ENCODE measurements at places on chromosomes 11 and 22.

- peak; percentile 90 for DNase-seq
Observed at GRCh38 chr11:19890308-19890707, 177.7 kb downstream of the NAV2 start.

- DNase-seq = peak; percentile 81
Observed at GRCh38 chr22:20783844-20784723, 10.2 kb downstream of the SERPIND1 start.

GRCh38 chr22:25202290-25202921 lies 2.7 kb downstream of the CRYBB3 start:
- peak; percentile 49 for DNase-seq

- DNase-seq = no peak
Observed at GRCh38 chr11:65942531-65942930, 2.7 kb upstream of the TSGA10IP start.

- no peak for DNase-seq
Observed at GRCh38 chr11:100203789-100204188, 483.3 kb upstream of the ARHGAP42 start.

- DNase-seq = no peak
Observed at GRCh38 chr11:130370845-130371590, 56.3 kb upstream of the ZBTB44 start.

DNA sequence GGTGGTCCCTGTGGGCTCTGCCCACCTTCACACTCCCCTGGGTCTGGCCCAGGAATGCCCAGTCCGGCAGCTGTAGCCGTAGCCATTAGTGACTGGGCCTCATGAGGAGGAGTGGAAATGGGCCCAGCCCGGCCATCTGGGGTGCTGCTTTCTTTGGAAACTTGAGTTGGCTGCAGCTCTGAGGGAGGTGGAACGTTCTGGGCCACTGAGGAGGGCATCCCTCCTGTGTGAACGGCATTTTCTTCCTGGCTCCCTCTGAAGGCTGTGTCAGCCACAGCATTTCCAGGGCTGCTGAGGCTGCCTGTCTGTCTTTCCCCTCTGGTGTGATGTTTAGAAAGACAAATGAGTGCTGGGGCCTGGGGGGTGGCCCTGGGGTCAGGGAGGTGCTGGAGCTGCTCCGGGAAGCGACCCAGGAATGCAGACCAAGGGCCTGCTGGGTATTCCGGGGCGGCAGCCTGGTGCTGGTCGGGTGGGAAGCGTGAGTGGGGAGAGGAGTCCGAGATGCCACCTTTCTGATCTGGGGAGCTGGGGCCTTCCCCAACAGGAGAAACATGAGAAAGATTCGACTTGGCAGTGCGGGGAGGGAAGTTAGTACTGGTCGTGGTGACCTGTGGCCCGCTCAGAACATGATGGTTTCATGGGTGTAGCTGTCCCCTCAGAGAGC lies 27.1 kb downstream of the PTDSS2 start:
- no peak for DNase-seq

GRCh38 chr22:38728871-38729796 lies 23.4 kb downstream of the GTPBP1 start:
- no peak for DNase-seq

GRCh38 chr11:34044664-34045485 lies 6.7 kb upstream of the CAPRIN1 start:
- DNase-seq = peak; percentile 89

DNA sequence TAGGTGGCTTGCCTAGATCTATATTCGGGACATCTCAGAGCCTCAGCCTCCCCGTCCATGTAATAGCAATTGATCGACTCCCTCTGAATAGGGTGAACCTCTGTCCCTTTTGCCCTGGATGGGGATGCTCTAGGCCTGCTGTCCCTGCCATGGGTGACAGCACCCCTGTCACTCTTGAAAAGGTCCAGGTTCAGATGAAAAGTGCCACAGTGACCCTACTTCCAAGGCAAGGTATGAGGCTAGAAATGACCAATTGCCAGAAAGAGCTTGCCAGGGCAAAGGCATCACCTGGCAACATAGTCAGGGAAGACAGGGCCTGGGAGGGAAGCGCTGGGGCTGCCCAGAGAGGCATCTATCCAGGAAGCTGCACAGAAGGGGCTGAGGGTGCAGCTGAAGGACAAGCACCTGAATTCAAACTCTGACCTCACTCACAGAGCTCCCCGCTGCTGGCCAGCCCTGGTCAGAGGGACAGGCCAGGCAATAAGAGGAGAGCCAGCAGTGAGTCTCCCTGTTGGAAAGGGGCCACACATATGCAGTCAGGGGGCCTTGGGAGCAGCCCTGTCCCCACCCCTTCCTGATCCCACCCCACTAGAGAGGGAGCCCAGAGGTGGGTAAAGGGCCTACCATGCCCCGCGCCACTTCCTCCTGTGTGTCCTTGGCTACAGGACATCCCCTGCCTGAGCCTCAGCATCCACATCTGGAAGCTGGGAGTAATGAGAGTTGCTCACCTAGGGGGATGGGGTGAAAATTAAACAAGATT lies 9.0 kb upstream of the APOBEC3A start:
- DNase-seq = no peak

GRCh38 chr11:59573216-59573615 lies 42.4 kb downstream of the OSBP start:
- peak; percentile 72 for DNase-seq

GRCh38 chr11:17611503-17612220 lies 64.6 kb downstream of the OTOG start:
- DNase-seq = no peak

GRCh38 chr11:67289226-67289650 lies at the start of gene ANKRD13D:
ANKRD13D (plus strand) TSS chr11:67289303; CDS start chr11:67289461, 158 bp downstream.
- no peak for DNase-seq

GRCh38 chr11:101128571-101129202 lies 926 bp downstream of the PGR start:
- no peak for DNase-seq

DNA sequence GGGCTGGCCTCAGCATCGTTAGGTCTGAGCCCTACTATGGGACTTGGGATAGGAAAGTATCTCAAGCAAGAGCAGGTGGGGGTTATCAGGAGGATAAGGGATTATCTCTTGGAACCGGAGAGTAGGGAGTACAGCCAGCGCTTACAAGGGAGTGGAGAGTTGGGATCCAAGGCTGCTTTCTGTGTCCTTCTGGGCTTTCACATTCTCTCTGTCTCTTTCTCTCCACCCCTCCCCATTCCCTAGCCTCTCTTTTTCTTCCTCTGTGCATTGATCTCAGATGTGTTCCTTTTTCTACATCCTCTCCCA lies 170.2 kb downstream of the BUD13 start:
- no peak for DNase-seq

GRCh38 chr22:46770151-46770641 lies 7.7 kb downstream of the TBC1D22A start:
- DNase-seq = no peak

DNA sequence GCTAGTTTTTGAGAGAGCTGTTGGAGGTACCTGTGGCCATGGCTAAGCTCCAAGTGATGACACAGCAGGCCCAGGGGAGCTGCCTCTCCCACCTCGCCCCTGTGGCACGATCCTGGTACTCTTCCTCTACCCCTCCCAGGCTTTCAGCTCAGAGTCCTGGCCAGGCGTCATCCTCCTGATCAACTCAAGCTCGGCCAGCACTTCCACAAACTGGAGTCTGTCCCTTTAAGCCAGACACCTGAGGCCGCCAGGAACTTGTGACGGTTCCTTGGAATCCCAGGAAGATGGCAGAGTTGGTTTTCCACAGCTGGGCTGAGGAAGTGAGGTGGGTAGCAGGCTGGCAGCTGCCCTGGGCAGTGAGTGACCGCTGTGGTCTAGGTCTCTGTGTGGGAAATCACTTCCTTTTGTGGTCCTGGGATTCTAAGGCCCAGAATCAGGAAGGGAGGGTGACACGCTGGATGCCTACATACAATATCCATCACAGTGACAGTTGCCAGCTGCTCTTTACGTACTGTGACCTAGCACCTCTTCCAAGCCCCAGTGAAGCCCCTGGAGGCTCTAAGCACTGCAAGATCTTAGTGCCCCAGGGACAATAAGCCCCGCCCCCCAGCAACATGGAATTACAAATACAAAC lies 3.2 kb upstream of the CST6 start:
- DNase-seq = no peak

DNA sequence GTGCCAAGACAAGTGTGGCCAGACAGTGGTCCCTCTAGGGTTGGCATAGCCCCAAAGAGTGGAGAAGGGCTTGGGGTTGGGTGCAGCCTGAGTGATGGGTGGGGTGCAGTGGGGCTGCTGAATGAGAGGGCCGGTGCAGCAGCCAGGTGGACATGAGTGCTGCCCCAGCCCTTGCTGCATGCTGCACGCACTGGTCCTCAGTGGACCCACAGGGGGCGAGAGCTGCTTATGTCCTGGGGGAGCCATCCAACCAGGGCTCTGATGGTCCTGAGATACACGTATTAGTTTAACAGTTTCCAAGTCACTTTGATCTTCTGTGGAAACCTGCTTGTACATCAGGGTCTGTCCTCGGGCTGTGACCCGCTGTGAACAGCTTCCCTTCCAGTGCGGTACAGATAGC lies 23.9 kb upstream of the ACR start:
- no peak for DNase-seq

- peak; percentile 35 for DNase-seq
Observed at GRCh38 chr11:64268025-64268892, 16.2 kb downstream of the BAD start.

DNA sequence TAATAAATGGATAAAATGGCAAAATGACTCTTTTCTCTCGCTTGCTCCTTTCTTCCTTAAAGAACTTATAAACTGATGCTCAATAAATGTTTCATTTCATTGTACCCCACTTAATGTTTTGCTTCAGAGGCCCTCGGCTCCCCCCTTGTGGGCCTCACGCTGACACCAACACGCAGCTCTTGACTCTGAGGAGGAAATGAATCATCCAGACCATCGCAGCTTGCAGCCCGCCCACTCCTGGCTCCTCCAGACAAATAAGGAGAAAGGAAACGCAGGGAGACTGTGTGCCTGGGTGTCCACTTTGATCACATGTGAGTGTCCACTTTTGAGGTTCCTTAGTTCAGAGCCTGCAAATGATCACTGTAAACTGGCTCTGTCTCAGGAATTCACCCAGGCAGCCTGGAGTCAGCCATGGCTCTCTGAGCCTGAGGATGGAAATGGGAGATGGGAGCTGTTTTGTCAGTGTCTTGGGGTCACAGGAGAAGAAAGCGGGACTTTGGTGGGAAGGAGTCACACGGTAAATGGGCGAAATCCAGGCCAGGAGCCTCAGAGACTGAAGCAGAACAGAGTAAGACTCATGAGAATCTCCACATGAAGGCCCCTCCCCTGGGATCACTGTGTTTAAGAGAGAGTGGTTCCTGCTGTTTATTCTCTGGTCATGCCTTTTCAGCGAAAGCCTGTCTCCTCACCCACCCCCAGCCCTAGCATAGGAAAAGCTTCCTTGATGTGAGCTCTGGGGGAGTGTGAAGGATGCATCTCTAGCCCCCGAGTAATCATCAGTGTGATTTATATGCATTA lies 96.5 kb downstream of the CWC15 start:
- DNase-seq = peak; percentile 98

- no peak for DNase-seq
Observed at GRCh38 chr11:91394727-91395414, 829.7 kb upstream of the FAT3 start.

GRCh38 chr11:86932259-86932585 lies 23.0 kb downstream of the FZD4 start:
- no peak for DNase-seq

DNA sequence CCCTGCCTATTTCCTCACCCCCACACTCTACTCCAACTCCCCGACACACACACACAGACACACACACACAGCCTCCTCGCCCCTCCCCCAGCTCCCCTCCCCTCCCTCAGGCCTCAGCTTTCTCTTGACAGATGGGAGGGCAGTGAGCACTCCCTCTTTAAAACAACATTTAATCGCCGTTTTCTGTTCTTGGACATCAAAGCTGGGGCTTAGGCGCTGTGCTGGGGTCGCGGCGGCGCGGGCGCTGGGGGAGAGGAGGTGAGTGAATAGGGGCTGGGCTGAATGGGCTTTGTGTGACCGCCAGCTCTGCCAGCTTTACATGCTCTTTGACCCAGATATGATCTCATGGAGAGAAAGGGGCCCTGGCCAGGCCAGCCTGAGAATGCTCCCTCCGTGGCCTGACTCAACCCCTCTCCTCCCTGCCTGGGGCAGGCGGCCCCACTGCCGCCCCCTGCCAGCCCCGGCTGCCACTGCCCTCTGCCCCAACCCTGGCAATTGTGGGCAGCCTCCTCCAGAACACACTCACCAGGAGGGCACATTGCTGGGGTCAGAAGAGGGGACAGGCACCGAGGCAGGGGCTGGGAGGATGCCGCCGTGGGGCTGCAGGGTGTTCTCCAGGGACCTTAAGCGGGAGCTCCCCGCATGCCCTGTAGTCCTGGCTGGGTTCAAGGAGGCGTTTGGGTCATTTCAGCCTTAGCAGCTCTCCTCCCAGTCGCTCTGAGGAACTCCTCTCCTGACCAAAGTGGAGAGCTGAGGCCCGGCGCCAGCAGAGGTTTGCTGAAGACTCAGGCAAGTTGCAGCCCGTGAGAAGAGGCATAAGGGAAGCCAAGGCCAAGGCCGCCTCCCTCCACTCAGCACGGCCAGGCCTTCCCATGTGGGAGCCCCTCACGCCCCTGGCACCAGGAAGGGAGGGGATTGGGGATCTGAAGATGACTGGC lies 38.3 kb upstream of the NNMT start:
- DNase-seq = no peak

GRCh38 chr11:32006799-32007388 lies 84.0 kb upstream of the RCN1 start:
- peak; percentile 46 for DNase-seq

DNA sequence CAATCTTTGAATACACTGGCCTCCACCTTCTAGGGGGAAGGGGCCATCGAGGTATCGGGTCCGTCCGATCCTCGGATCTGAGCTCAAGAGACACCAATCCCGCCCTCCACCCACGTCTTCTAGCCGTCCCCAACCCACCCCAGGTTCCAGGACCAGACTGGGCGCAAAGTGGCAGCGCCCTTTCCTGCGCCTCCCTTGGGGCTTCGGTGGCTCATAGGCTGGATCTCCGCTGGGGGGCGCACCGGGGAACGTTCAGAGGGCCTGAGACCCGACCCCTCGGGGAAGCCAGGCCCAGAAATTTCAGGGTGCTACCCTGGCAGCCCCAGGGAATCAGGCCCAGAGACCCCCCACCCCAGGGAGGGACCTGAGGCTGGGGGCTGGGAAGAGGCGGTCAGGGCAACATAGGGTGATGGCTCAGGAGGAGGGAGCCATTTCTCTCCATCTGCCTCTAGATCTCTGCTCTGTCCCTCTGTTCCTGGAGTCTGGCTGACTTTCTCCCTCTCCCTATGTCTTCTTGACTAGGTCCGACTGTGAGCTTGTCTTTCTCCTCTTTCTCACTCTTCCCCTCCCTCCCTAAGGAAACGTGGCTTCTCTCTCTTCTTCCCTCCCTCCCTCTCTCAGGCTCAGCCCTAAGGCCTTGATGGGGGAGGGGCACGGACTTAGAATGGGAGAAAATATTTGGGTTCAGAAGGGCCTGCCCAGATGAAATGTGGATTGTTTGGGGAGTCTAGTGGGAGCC lies 1.1 kb downstream of the CREB3L1 start:
- DNase-seq = peak; percentile 55
